ENCODE measurements at places on chromosomes 3 and 15.

DNA sequence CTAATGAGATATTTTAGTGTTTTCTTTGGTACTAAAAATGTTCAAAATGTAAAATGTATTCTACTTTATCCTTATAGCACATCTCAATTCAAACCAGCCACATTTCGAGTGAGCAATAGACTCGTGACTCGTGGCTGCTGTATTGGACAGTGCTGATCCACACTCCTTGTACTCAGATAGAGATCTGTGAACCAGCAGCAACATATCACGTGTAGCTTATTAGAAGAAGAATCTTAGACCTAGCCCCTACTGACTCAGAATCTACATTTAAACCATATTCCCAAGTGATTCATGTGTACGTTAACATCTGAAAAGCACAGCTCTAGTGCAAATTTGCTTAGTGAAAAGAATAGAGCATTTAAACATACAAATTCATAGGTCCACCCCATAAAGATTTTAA, 130.9 kb downstream of the IL1RAP start:
- no peak for DNase-seq

- DNase-seq: no peak
Measured at GRCh38 chr3:187006864-187007630, 76.7 kb downstream of the ST6GAL1 start.

- no peak for DNase-seq
Measured at GRCh38 chr3:111831840-111832239, 27.2 kb upstream of the PHLDB2 start.

GRCh38 chr3:38644662-38645053, 4.8 kb downstream of the SCN5A start:
- no peak for DNase-seq

Data from posterior cingulate gyrus (tissue), 11 donors.